ENCODE measurements at places on chromosomes 3 and 15. TPM values are rescaled to one million over a fixed set of nuclear protein-coding genes. Genes with fewer than 3 reads are reported as not detected.

DNA sequence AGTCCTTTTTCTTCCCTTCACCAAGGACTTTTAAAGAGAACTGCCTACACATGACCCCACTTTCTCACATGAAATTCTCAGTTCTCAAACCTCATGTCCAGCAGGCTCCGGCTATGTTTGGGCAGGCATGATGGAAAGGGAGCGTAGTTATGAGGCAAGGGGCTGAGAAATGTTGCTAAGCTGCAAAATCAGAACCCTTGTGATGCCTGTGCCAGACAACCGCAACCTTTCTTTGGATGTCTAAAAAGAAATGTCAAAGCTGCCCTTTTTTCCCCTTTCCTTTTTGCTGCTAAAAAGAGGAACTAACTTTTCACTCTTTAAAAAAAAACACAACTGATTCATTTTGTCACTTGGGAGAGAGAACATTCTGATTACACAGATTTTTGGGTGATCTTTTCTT, 19.2 kb downstream of the GNB4 start:
- no peaks in the 10 kb centered on the region for H3K36me3 ChIP-seq
- H3K27ac ChIP-seq: no peak overlapping the region

- no peaks in the 10 kb centered on the region for H3K27me3 ChIP-seq
- no peaks in the 10 kb centered on the region for H3K36me3 ChIP-seq
- peak; percentile 15 for DNase-seq
- H3K27ac ChIP-seq: peak overlapping the region; percentile 19
- no peak overlapping the region for H3K4me3 ChIP-seq
- peaks cover 56% of the 10 kb centered on the region for H3K4me1 ChIP-seq
Measured at GRCh38 chr3:14885307-14885706, 62.1 kb upstream of the NR2C2 start.

- DNase-seq: no peak
- H3K4me3 ChIP-seq: no peak overlapping the region
- no peak overlapping the region for H3K27ac ChIP-seq
- no peaks in the 10 kb centered on the region for H3K36me3 ChIP-seq
- H3K27me3 ChIP-seq: no peaks in the 10 kb centered on the region
Measured at GRCh38 chr3:143791386-143791785, 56.9 kb downstream of the SLC9A9 start.

- no peak for DNase-seq
- H3K4me3 ChIP-seq: no peak overlapping the region
- no peaks in the 10 kb centered on the region for H3K36me3 ChIP-seq
- no peak overlapping the region for H3K27ac ChIP-seq
- no peaks in the 10 kb centered on the region for H3K27me3 ChIP-seq
Measured at GRCh38 chr3:39103791-39104552, 3.5 kb downstream of the GORASP1 start.

GRCh38 chr3:186915806-186916796, 14.2 kb upstream of the ST6GAL1 start:
- no peaks in the 10 kb centered on the region for H3K27me3 ChIP-seq
- no peak for DNase-seq
- H3K27ac ChIP-seq: no peak overlapping the region
- H3K4me1 ChIP-seq: peaks cover 9% of the 10 kb centered on the region

Gene ARHGAP31
- 1.2 TPM for polyA plus RNA-seq

Gene LTK
- polyA plus RNA-seq: not detected

Gene TP63
- not detected for polyA plus RNA-seq
